D341Med (cell line): ENCODE measurements at places on chromosomes 6 and 20.

GRCh38 chr20:8740265-8740664 lies 328.6 kb upstream of the PLCB4 start:
- no peak for DNase-seq

DNA sequence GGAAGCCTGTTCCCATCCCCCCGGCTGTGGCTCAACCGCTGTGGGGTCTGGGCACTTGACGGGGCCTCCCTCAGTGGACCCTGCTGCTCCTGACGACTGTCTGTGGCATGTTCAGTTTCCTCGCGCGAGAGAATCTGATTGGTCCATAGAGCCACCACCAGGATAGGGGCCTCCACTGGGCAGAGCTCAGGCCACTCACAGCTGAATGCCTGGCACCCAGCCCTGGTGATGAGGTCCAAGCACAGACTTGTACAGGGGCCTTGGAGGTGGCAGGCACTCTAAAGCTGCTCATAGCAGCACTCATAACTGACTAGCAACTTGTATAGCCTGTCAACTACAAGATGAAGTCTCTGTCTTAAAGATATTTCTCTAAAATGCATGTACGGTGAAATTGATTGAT lies 368.1 kb downstream of the NRN1 start:
- DNase-seq = no peak

DNA sequence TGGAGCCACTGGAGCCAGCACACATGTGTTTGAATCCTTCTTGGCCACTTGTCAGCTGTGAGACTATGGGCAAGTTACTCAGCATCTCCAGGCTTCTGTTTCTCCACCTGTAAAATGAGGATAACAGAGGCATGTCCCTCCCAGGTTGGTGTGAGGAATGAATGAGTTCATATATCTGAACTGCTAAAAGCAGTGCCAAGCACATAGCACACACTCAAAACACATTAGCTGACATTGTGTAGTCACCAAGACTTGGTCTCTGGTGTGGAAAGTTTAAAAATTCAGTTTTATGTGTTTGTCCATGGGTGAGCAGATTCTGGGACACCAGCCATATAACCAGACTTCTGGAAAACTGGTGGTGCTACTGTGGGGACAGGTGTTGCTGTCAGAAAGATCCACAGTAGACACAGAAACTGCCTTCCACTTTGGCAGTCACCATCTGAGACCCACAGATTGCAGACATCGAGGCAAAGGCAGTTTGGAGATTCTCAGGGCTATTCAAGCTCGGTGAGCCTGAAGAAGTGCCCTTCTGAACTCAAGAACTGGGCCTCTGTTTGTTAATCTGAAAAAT lies 115.8 kb downstream of the MRPL14 start:
- DNase-seq = no peak

- DNase-seq = no peak
These were observed 607.1 kb downstream of the HDGFL1 start for GRCh38 chr6:23176471-23176870.

- DNase-seq = no peak
These were observed 21.5 kb downstream of the SYNJ2 start for GRCh38 chr6:158002951-158003853.

DNA sequence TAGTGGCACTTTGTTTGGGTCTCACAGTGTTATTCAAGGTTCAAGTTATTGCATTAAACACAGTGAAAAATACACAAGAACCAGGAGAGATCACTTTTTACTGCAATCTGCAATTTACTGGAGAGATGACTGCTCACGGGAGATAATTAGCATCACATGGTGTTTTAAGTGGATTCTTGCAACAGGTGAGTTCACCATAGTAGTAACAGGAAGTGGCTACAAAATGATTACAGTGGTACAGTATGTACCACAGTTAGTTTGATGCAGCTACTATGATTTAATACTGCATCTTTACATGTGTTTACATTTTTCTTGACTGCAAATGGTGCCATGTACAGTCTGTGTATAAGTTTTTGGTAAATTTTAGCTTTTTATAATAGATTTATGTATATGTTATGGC lies 96.5 kb upstream of the SCP2D1 start:
- DNase-seq = no peak

DNA sequence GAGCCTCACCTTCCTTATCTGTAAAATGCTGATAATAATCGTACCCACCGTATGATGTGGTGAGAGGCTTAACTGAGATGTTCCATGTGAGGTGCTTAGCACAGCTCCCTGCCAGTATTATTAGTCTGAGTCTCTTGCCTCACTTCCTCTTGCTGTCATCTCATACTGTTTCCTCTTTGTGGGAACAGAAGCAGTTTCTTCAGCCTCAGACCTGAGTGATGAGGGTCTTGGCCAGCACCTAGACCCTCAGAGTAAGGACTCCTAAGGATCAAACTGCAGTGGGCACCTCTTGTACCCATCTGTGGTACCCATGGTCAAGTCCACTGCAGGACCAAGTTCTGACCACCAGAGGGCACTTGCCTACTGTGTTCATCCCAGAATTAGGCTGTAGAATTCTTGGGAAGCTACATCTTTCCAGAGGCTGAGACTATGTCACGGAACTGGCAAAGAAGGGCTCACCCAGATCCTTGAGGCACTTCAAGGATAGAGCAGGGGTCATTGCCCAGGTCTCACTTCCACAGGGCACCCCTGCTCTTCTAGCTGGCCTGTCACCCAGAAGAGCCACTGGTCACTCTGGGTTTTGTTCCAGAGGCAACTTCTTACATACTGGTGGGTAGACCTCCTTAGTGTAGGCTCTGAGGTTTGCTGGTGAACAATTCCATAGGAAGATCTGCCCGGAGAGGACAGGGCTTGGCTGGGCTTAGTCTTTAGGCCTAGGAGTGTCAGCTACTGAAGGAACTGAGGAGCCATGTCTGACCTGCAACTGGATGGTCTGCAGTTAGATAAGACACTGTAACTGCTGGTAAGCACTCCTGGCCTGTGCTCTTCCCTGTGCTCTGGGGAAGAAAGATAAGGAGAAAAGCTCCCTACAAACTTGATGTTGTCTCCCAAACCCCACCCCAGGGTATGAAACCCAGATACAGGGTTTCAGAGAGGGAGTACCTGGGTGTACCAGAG lies 20.6 kb upstream of the SGK2 start:
- peak; percentile 72 for DNase-seq

DNA sequence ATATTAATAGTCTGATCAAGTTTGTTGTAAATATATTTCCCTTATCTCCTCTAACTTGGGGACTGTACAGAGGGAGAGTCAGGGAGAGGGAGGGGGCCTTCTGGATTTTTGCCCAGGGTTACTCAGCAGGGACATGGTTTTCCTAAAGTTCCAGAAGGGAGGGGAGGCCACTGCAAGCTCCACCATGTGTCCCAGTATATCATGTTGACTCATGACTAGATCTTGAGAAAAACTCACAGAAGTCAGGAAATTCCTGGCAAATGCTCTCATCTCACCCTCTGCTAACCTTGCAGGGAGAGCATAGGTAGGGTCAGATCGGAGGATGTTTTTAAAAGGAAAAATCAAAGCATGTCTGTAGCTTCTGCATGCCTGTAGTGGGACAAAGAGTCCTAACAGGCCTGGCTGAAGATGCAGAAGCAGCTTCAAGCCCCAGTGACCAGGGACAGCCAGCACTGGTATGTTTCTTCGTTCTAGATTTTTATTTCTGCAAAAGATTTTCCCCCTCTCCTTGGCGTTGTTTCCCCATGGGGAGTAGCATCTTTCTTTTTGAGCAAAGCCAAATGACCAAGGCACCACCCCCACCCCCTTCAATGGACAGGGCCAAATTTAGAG lies 272.9 kb upstream of the SUPT3H start:
- DNase-seq = no peak

DNA sequence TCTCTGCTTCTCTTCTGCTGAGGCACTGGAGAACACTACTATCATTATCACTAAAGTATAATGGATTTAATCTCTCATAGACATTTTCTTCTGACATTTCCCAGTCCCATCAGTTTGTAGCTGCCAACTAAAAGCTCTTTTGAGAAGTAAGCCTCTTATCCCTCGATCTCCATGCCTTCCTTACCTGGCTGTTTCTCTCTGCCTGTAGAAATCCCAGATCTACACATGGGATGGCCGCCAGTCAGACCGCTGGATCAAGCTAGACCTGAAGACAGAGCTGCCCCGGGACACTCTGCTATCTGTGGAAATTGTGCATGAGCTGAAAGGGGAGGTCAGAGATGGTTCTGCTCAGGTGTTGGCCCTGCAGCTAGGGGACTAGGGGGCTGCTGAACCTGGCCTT lies 25.4 kb downstream of the CCDC167 start:
- peak; percentile 10 for DNase-seq

GRCh38 chr20:23125625-23126191 lies 39.6 kb upstream of the CD93 start:
- DNase-seq = no peak

DNA sequence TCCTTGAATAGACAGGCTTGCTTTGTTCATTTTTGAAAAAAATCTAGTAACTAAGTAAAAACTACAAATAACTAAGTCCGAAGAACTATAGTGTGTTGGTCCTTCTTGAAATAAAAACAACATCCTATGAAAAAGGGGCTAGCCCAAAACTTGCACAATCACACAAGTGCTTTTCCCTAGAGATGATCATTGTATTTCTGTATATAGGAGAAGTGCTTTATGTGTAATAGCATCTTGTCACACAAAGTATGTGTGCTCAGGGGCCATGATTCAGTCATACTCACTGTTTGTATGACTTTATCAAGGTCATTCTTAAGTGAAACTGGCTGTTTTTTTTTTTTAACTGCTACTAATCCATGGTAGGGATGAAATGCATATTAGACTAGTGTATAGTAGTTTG lies 179.8 kb downstream of the DTNBP1 start:
- DNase-seq = no peak

DNA sequence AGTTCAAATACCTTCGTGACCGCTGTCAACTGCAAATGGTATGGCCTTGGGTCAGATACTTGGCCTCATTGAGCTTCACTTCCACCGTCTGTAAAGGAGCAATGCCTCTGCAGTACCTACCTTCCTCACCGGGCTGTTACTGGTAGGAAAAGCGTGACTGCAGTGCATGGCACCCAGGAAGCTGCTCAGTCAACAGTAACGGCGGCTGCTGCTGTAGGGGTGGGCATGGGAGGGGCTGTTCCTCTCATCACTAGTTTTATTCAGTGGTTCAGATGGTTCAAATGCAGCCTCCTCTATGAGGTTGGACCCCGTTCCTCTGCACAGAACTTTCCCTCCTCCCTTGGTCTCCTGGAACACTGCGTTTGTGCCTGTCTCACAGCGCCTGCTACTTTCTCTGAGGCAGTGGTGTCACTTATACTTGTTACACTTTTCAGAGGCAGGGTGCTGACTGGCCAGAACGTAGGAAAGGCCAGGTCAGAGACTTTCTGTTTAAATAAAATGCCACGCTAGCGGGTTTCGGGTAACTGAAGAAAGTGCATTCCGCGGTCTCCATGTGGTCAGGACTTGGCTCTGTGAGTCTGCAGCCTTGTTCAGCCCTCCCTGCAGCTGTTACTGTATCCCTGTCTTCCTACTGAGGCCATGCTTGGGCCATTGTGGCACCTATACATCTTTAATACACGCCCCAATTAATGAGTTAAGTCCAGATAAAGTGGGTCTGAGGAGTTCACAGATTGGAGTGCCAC lies 279.6 kb downstream of the NRN1 start:
- no peak for DNase-seq

DNA sequence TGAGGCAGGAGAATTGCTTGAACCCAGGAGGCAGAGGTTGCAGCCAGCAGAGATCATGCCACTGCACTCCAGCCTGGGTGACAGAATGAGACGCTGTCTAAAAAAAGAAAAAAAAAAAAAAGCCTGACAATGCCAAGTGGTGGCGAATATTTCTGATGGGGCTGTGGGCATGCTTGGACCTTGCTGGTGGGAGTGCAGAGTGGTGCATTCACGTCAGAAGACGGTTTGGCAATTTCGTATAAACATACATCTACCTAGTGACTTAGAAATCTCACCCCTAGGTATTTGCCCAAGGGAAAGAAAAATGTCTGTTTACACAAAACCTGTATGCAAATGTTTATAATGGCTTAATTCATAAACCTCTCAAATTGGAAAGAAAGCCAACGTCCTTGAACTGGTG lies 33.6 kb downstream of the CTCFL start:
- no peak for DNase-seq

DNA sequence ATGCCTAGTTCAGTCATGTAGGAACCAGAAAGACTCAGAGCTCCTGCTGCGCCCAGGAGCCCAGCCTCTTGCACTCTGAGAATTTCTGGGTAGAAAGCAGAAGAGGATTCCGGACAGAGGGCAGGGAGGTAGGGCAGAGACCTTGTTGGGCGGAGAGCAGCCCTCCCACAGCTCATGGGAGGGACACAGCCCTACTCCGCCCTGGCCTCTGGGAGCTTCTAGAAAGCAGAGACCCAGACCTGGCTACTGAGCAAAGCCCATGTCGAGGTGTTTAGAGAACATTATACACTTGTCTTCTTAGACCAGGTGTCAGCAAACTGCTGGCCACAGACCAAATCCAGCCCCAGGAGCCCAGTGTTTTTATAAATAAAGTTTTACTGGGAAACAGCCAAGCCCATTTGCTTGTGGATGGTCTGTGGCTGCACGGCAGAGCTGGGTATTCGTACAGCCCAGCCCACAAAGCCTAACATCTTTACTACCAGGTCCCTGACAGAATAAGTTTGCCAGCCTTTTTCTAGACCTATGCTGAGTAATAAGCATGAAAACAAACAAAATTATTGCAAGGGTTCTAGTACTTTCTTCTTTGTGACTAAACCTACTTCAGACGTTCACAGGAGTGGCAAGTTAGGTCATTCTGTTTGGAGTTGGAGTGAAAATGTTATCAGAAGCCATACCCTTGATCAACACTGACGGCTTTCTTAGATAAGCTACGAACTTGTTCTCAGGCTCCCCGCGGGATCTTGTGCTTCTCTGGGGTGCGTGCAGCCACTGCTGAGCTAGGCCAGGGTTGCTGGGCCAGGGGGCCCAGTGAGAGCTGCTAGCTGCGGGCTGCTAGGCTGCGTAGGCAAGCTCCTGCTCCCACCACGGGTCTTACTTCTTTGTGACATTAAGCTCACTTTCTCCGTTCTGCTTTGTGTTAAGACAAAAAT lies 235.1 kb upstream of the FOXQ1 start:
- no peak for DNase-seq

DNA sequence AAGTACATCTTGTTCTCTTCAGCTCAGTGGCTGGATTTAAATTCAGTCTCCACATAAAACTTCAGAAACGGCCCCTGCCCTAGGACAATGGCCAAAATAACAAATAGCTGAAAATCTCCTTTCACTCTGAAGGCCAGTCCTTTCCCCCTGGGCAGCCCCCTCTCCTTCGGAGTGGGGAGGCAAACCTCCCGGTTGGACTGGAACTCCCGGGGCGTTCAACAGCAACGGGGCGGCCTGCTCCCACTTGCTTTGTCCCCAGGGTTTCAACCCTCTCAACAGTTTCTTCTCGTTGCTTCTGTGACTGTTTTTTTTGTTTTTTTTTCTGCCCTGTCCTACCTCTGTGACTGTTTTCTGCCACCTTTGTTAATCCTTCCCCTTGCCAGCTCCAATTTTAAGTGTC lies 102.6 kb upstream of the DUSP22 start:
- DNase-seq = no peak

DNA sequence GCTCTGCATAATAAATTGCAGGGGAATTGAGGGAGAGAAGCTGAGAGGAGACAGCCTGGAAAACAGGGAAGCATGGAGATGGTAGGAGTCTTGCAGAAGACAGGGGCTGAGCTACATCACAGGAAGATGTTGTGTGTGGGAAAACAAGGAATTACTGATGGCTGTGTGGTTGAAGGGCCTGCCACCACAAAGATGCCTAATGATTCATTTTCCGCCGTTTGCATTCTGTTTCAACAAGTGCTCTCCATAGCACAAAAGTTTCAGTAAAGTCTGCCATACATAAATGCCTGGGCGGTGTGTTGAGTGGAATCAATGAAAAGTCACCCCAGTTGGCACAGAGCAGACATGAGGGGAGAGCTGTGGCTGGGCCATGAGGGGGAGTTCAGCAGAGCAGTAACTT lies 5.6 kb upstream of the KLHL31 start:
- no peak for DNase-seq

GRCh38 chr6:22638320-22638719 lies 69.0 kb downstream of the HDGFL1 start:
- no peak for DNase-seq
